ENCODE measurements at places on chromosomes 12 and 14.

- H3K4me3 ChIP-seq: no peak overlapping the region
- no peak overlapping the region for H3K27ac ChIP-seq
- no peaks in the 10 kb centered on the region for H3K4me1 ChIP-seq
- H3K27me3 ChIP-seq: no peaks in the 10 kb centered on the region
- H3K36me3 ChIP-seq: no peaks in the 10 kb centered on the region
Measured at GRCh38 chr12:94240171-94240570, 91.8 kb downstream of the PLXNC1 start.

DNA sequence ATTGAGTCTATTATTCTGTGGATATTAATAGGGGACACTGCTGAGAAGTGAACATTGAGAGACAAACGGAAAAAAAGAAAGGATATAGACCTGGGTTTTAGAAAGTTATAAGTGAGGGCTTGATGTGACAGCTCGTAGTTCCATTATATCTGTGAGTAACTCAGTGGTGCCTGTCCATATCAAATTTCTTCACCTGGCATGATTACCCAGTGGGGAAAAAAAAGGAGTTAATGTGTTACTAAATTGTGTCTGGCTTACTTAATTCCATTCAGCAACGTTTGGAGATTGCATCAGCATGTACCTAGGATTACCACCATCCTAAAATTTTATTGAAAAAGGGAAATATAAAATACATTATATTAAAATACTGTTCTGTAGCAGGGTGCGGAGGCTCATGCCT lies 1249.9 kb downstream of the SLC16A7 start:
- H3K4me1 ChIP-seq: no peaks in the 10 kb centered on the region
- no peak overlapping the region for H3K27ac ChIP-seq
- no peak overlapping the region for H3K4me3 ChIP-seq
- DNase-seq: no peak

DNA sequence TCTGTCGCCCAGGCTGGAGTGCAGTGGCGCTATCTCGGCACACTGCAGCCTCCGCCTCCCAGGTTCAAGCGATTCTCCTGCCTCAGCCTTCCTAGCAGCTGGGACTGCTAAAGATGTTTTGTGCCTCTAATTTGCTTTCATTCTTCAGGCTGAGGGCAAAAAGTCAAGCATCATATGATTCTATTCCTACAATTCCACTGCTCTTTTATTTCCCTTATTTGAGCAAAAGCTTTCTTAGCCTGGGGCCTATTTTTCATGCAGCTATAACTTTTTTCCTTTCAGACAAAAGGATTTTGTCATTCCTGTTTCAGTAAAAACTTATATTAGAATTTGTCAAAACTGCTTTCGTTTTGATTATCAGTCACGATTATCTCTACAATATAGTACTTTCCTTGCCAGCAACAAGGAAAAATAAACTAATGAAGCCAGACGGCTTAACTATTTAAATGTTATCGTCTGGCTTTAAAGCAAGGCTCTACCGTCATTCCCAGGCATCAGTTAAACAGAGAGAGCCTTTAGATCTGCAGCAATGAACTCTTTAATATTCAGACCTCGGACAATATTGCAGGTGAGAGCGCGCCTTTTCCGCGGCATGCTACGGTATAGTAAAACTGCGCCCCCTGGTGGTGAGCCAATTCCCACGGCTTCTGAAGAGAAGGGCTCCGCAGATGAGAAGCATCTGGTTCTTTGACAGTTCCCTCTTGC lies 1.4 kb upstream of the SLC2A13 start:
- H3K4me3 ChIP-seq: peak overlapping the region; percentile 23
- H3K4me1 ChIP-seq: no peaks in the 10 kb centered on the region
- H3K27ac ChIP-seq: no peak overlapping the region
- H3K27me3 ChIP-seq: no peaks in the 10 kb centered on the region
- no peaks in the 10 kb centered on the region for H3K36me3 ChIP-seq

- H3K27me3 ChIP-seq: no peaks in the 10 kb centered on the region
- H3K4me3 ChIP-seq: no peak overlapping the region
- H3K4me1 ChIP-seq: peaks cover 66% of the 10 kb centered on the region
- H3K27ac ChIP-seq: no peak overlapping the region
- DNase-seq: no peak
- H3K36me3 ChIP-seq: no peaks in the 10 kb centered on the region
Measured at GRCh38 chr14:54813081-54813480, 89.5 kb downstream of the GCH1 start.

DNA sequence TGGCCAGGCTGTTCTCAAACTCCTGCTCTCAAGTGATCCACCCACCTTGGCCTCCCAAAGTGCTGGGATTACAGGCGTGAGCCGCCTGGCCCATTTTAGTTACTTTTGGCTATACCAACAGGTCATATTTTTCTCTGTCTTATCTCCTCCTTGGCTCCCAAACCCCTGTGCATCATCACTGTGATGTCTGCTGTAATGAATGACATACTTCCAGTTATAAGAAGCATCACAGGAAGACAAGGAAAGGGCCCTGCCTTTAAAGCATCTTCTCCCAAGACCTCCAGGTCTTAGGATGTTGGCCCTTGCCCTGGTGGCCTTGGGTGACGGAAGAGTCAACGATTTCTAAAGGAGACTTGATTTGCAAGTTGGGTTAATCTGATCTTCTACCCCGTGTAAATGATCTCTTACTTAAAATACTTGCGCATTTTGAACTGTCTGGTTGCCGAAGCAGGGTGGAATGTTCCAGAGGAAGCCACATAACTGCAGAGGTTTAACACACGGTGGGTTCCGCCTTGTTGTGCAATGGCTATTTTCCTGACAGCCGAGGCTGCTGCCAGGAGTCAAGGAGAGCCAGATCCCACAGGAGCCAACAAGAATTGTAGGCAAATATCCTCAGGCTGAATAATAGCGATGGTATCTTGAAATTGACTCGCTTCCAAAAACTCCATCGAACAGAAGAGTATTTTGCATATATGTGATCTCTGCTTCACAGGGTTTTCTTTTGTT lies 55.7 kb upstream of the PLXNC1 start:
- no peaks in the 10 kb centered on the region for H3K36me3 ChIP-seq
- H3K4me3 ChIP-seq: no peak overlapping the region
- no peak for DNase-seq

DNA sequence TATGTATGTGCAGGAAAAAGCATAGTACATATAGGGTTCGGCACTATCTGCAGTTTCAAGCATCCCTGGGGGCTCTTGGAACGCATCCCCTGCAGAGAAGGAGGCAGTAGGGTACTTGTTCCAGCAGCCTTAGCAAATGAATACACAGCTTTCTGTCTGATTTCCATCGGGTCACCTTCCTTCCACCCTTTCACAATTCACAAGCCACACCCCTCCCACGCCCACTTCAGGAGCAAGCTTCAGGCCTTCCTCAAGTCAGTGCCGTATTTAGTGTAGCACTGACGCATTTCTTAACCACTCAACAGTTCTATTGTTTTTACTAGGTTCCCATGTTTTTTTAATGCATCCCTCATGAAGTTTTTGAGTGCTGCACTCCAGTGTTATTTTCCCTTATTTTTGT lies 64.2 kb downstream of the CLMN start:
- no peaks in the 10 kb centered on the region for H3K36me3 ChIP-seq
- peaks cover 8% of the 10 kb centered on the region for H3K4me1 ChIP-seq
- no peak overlapping the region for H3K4me3 ChIP-seq
- no peaks in the 10 kb centered on the region for H3K27me3 ChIP-seq
